Purkinje cell (primary cell): ENCODE measurements at places on chromosomes 3 and 15. TPM values are rescaled to one million over a fixed set of nuclear protein-coding genes. Genes with fewer than 3 reads are reported as not detected.

Gene NR1I2
- 0.31 TPM in 1 of 2 replicates, not detected in the other for polyA plus RNA-seq

Gene RPL15
- 682 and 918 TPM in 2 replicates for polyA plus RNA-seq

Gene CFAP100
- not detected in 2 replicates for polyA plus RNA-seq

Gene UACA
- polyA plus RNA-seq: 12.5 and 19.7 TPM in 2 replicates

Gene ABI3BP
- polyA plus RNA-seq: 1.8 TPM in 1 of 2 replicates, not detected in the other

Gene FAM3D
- not detected in 2 replicates for polyA plus RNA-seq

Gene GOLGA6L4
- 3.4 and 3.5 TPM in 2 replicates for polyA plus RNA-seq

Gene TNNC1
- polyA plus RNA-seq: 0.71 TPM in 1 of 2 replicates, not detected in the other

Gene SLC28A2
- 0.70 TPM in 1 of 2 replicates, not detected in the other for polyA plus RNA-seq

Gene LSAMP
- 12.8 and 39.6 TPM in 2 replicates for polyA plus RNA-seq

Gene GADL1
- polyA plus RNA-seq: 1.1 TPM in 1 of 2 replicates, not detected in the other

Gene PCBP4
- polyA plus RNA-seq: 0.67 and 2.1 TPM in 2 replicates

Gene GHRL
- not detected in 2 replicates for polyA plus RNA-seq

Gene MEX3B
- polyA plus RNA-seq: 3.7 TPM in 1 of 2 replicates, not detected in the other

Gene CHRM5
- not detected in 2 replicates for polyA plus RNA-seq

Gene TM4SF18
- 2.3 TPM in 1 of 2 replicates, not detected in the other for polyA plus RNA-seq

Gene CPN2
- not detected in 2 replicates for polyA plus RNA-seq

Gene GLT8D1
- 39.4 and 60.3 TPM in 2 replicates for polyA plus RNA-seq

Gene AHSG
- polyA plus RNA-seq: not detected in 2 replicates

Gene CAND2
- 2.6 and 3.4 TPM in 2 replicates for polyA plus RNA-seq

Gene KLHL6
- polyA plus RNA-seq: not detected in 2 replicates

Gene DYNLT2B
- polyA plus RNA-seq: 67.8 and 88.8 TPM in 2 replicates

Gene PTPRG
- polyA plus RNA-seq: 65.8 and 70.4 TPM in 2 replicates

Gene MIX23
- 12.6 and 17.5 TPM in 2 replicates for polyA plus RNA-seq

Gene PRSS50
- not detected in 2 replicates for polyA plus RNA-seq

Gene MYL3
- 0.27 TPM in 1 of 2 replicates, not detected in the other for polyA plus RNA-seq

Gene GOLGA6B
- not detected in 2 replicates for polyA plus RNA-seq

Gene MYO5C
- polyA plus RNA-seq: 2.6 and 4.4 TPM in 2 replicates

Gene STRA6
- not detected in 2 replicates for polyA plus RNA-seq

Gene LRRC34
- 17.1 and 21.0 TPM in 2 replicates for polyA plus RNA-seq

Gene IL17RB
- 4.7 and 5.1 TPM in 2 replicates for polyA plus RNA-seq

Gene CLDN16
- polyA plus RNA-seq: not detected in 2 replicates

Gene KNSTRN
- 9.6 and 11.4 TPM in 2 replicates for polyA plus RNA-seq

Gene LRTM1
- polyA plus RNA-seq: 0.24 TPM in 1 of 2 replicates, not detected in the other

Gene SPINT1
- not detected in 2 replicates for polyA plus RNA-seq

Gene ADPRH
- polyA plus RNA-seq: 0.70 and 1.3 TPM in 2 replicates

Gene SLC35A5
- 100 and 118 TPM in 2 replicates for polyA plus RNA-seq

Gene AADACL2
- polyA plus RNA-seq: not detected in 2 replicates

Gene SNURF
- polyA plus RNA-seq: 13.8 and 19.7 TPM in 2 replicates

Gene CGNL1
- 5.9 and 7.8 TPM in 2 replicates for polyA plus RNA-seq

Gene PODXL2
- 3.2 TPM in 2 replicates for polyA plus RNA-seq

Gene GOLGA8R
- polyA plus RNA-seq: not detected in 2 replicates

Gene FBXO45
- 11.6 and 13.2 TPM in 2 replicates for polyA plus RNA-seq

Gene CCR8
- not detected in 2 replicates for polyA plus RNA-seq

Gene RNU5B-1
- polyA plus RNA-seq: not detected in 2 replicates

Gene CCR9
- not detected in 2 replicates for polyA plus RNA-seq

Gene SPSB4
- polyA plus RNA-seq: not detected in 2 replicates
